ENCODE measurements at places on chromosomes 16 and 17. TPM values are rescaled to one million over a fixed set of nuclear protein-coding genes. Genes with fewer than 3 reads are reported as not detected.
A peak's percentile ranks its signal among the peaks of the same experiment; 100 is the strongest.

The NUP85 gene
- total RNA-seq, result 128 TPM

DNA sequence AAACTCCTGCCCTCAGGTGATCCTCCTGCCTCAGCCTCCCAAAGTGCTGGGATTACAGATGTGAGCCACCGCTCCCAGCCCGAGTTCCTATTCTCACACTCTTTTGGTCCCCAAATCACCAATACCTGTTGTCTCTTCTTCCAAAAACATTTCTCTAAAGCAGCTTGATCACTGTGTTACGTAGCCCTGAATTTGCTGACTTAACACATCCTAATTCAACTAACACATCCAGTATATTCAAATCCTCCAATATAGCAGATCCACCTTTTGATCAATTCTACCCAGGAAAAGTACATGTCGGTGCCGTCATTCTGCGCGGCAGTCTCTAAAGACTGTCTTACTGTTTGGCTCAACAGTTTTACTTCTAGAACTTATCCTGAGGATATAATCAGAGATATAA, 191.3 kb downstream of the ZNF18 start:
- DNase-seq, result no peak
- no peaks in the 10 kb centered on the region for H3K27me3 ChIP-seq
- no peaks in the 10 kb centered on the region for H3K4me1 ChIP-seq
- no peak overlapping the region for H3K27ac ChIP-seq
- no peaks in the 10 kb centered on the region for H3K36me3 ChIP-seq

The ZSCAN10 gene
- total RNA-seq, result 0.19 TPM

- H3K4me3 ChIP-seq, result no peak overlapping the region
- H3K27ac ChIP-seq, result no peak overlapping the region
- peaks cover 2% of the 10 kb centered on the region for H3K36me3 ChIP-seq
- H3K27me3 ChIP-seq, result no peaks in the 10 kb centered on the region
- no peak for DNase-seq
Observed at GRCh38 chr16:19735074-19735867, 17.2 kb downstream of the IQCK start.

DNA sequence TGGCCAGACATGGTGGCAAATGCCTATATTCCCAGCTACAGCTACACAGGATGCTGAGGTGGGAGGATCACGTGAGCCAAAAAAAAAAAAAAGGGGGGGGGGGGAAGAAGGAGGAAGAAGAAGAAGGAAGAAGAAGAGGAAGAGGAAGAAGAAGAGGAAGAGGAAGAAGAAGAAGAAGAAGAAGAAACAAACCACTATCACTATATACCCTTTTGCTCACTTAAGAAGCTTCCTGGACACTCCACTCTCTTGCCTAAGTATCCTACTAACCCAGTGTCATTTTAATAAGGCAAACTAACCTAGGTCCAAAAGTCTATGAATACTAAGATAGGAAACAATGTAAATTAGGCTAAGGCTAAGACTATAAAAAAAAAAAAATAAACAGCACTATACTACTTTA, 54.8 kb downstream of the GPATCH8 start:
- H3K27ac ChIP-seq, result no peak overlapping the region
- no peak overlapping the region for H3K4me3 ChIP-seq
- H3K27me3 ChIP-seq, result no peaks in the 10 kb centered on the region
- peaks cover 4% of the 10 kb centered on the region for H3K36me3 ChIP-seq

The HSD3B7 gene
- 2.3 TPM for total RNA-seq

The DRC3 gene
- total RNA-seq, result 0.58 TPM

DNA sequence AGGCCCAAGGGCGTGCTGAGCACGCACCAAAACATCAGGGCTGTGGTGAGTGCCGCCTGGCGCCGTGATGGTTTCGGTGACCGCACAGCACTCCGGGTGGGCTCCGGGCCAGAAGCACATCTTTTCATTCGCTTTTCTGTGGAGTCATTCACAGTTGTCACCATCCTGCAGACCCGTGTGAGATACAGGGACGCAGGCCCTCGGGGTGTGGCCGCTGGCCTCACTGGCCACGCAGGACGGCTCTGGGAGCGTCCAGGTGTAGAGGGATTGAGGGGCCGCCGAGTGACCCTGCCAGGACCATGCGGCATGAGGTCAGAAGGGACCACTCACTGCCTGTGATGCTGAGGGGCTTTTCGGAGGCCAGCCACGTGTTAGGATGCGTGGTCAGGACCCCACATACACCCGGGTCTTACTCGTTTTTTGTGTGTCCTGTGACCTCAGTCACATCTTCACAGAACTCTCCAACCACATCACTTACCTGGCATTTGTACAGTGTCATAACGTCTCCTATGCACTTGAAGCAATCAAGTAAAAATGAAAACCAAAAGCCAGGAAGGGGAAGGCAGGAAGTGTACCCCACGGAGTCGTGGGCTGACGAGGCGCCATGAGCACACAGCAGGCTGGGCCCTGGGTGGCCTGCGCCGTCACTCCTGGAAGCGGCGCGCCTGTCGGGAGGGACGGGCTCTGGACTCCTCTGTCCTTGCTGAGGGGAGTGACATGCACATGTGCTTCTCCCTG, 7.8 kb downstream of the ACSF3 start:
- DNase-seq, result no peak
- H3K27ac ChIP-seq, result peak overlapping the region; percentile 49
- H3K4me1 ChIP-seq, result peaks cover 53% of the 10 kb centered on the region
- H3K36me3 ChIP-seq, result peaks cover 42% of the 10 kb centered on the region

- DNase-seq, result no peak
- H3K27ac ChIP-seq, result no peak overlapping the region
- peaks cover 7% of the 10 kb centered on the region for H3K4me1 ChIP-seq
- peaks cover 16% of the 10 kb centered on the region for H3K36me3 ChIP-seq
- no peak overlapping the region for H3K4me3 ChIP-seq
Observed at GRCh38 chr16:67775273-67775672, 31.1 kb downstream of the RANBP10 start.

DNA sequence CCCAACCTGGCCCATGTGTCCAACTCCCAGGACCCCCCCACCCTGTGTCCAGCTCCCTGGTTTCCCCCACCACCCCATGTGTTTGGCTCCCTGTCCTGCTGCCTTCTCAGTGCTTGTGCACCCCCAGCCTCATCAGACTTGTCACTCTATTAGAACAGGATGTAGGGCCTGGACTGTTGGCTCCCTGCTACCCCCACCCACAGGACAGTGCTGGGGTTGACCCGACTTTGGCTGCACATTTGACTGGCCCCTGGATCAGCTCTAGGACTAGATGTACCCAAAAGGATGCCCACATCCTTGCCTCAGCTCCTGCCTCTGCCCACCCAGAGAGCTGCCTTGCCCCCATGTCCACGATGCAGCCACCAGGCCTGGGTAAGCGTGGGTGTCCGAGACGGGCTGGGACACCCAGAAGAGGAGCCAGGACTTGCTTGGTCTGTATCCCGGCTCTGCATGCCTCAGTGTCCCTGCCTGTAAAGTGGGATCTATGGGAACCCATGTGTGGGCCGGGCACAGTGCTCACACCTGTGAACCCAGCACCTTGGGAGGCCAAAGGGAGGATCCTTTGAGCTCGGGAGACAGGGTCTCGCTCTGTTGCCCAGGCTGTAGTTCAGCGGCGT, 1.5 kb upstream of the CCDC57 start:
- no peaks in the 10 kb centered on the region for H3K36me3 ChIP-seq
- DNase-seq, result no peak
- no peak overlapping the region for H3K27ac ChIP-seq
- no peak overlapping the region for H3K4me3 ChIP-seq
- no peaks in the 10 kb centered on the region for H3K27me3 ChIP-seq
- peaks cover 61% of the 10 kb centered on the region for H3K4me1 ChIP-seq

The OTOP3 gene
- not detected for total RNA-seq

The BICDL2 gene
- 0.15 TPM for total RNA-seq

- no peaks in the 10 kb centered on the region for H3K27me3 ChIP-seq
- H3K4me3 ChIP-seq, result peak overlapping the region; percentile 28
- peak; percentile 50 for DNase-seq
- H3K27ac ChIP-seq, result peak overlapping the region; percentile 73
Observed at GRCh38 chr16:88790312-88791211, 5.5 kb upstream of the PIEZO1 start.

GRCh38 chr17:13582776-13583547, 18.8 kb downstream of the HS3ST3A1 start:
- no peak overlapping the region for H3K4me3 ChIP-seq
- no peaks in the 10 kb centered on the region for H3K4me1 ChIP-seq
- no peak for DNase-seq
- H3K36me3 ChIP-seq, result no peaks in the 10 kb centered on the region
- H3K27me3 ChIP-seq, result no peaks in the 10 kb centered on the region

DNA sequence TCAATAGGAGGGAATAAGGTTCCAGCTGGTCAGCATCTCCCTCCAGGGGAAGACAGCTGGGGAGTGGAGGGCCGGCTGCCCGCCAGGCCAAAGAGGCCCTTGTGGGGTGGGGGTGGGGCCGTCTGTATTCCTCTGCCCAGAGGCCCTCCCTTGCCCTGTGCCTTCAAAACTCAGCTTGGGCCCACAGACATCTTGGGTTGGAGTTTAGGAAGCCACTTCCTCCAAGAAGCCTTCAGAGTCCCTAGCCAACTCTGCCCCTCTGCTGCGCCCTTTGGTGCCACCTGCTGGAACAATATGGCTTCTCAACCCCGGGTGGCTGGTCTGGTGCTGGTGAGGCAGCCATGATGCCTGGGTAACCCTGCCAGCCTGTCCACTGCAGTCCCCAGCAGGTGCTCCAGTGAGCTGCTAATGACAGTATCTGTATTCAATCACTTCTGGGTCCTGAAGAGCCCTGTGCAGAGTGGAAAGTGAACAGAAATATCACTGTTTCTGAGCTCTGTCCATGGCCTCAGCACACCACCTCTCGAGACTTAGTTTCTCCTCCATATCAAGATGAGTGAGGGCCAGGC, 16.7 kb downstream of the HSD11B2 start:
- no peaks in the 10 kb centered on the region for H3K4me1 ChIP-seq
- H3K4me3 ChIP-seq, result no peak overlapping the region
- H3K27ac ChIP-seq, result no peak overlapping the region
- H3K27me3 ChIP-seq, result no peaks in the 10 kb centered on the region
- peaks cover 71% of the 10 kb centered on the region for H3K36me3 ChIP-seq
- peak; percentile 46 for DNase-seq

- no peak overlapping the region for H3K27ac ChIP-seq
- H3K4me1 ChIP-seq, result peaks cover 17% of the 10 kb centered on the region
Observed at GRCh38 chr17:35790841-35791240, 4.6 kb downstream of the MMP28 start.

The MFAP4 gene
- not detected for total RNA-seq

The EEF2KMT gene
- total RNA-seq, result 11.7 TPM

- H3K36me3 ChIP-seq, result no peaks in the 10 kb centered on the region
- no peaks in the 10 kb centered on the region for H3K27me3 ChIP-seq
- H3K4me3 ChIP-seq, result no peak overlapping the region
- H3K27ac ChIP-seq, result no peak overlapping the region
- DNase-seq, result no peak
Observed at GRCh38 chr17:59427425-59427921, 96.0 kb downstream of the YPEL2 start.

DNA sequence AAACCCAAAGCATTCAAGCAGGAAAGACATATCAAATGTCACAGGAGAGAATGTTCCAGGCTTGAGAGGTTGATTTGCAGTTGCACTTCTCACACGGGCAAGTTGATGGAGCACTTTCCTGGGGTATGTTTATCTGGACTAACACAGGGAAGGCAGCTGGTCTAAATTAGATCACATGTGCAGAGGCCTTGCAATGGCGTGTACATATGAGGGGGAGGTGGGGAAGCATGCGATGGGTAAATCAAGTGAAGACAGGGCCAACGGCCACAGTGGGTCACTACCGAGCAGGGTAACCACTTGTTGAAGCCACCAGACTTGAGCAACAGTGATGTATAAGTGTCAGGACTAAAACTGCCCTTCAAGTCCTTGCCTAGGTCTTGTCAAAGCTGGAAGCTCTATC, 156.6 kb upstream of the MAF start:
- H3K27ac ChIP-seq, result no peak overlapping the region
- DNase-seq, result no peak
- H3K27me3 ChIP-seq, result no peaks in the 10 kb centered on the region
- no peaks in the 10 kb centered on the region for H3K36me3 ChIP-seq

DNA sequence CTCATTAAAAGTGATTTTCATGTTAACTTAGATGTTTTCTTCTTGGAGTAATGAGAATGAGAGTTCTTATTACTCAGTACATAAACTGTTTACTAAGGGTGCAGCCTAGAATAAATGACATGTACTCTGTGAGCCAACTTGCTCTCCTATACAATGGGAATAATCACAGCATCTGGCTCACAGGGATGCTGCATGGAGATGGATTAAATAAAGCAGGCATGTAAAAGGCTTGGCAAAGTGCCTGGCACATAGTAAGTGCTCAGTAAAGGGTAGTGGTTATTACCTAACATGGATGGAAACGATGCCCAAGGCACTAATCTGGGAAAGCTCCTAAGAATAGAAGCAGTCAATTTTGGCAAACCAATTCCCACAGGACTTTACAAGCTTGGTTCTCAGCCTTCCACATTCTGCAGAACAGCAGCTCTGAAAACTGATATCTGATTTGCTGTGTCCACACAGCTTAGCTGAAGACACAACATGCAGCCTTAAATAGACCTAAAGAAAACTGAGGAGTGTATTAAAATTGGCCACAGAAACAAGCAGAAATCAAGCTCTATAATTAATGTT, 176.1 kb downstream of the ABCC12 start:
- no peaks in the 10 kb centered on the region for H3K27me3 ChIP-seq
- no peak overlapping the region for H3K27ac ChIP-seq
- H3K36me3 ChIP-seq, result no peaks in the 10 kb centered on the region
- DNase-seq, result no peak
- H3K4me1 ChIP-seq, result no peaks in the 10 kb centered on the region

The ACAP1 gene
- 531 TPM for total RNA-seq

The CACNG3 gene
- total RNA-seq, result not detected

- H3K27me3 ChIP-seq, result no peaks in the 10 kb centered on the region
- no peak for DNase-seq
- H3K4me1 ChIP-seq, result no peaks in the 10 kb centered on the region
- peaks cover 36% of the 10 kb centered on the region for H3K36me3 ChIP-seq
Observed at GRCh38 chr16:2082171-2082982, 34.6 kb downstream of the TSC2 start.

DNA sequence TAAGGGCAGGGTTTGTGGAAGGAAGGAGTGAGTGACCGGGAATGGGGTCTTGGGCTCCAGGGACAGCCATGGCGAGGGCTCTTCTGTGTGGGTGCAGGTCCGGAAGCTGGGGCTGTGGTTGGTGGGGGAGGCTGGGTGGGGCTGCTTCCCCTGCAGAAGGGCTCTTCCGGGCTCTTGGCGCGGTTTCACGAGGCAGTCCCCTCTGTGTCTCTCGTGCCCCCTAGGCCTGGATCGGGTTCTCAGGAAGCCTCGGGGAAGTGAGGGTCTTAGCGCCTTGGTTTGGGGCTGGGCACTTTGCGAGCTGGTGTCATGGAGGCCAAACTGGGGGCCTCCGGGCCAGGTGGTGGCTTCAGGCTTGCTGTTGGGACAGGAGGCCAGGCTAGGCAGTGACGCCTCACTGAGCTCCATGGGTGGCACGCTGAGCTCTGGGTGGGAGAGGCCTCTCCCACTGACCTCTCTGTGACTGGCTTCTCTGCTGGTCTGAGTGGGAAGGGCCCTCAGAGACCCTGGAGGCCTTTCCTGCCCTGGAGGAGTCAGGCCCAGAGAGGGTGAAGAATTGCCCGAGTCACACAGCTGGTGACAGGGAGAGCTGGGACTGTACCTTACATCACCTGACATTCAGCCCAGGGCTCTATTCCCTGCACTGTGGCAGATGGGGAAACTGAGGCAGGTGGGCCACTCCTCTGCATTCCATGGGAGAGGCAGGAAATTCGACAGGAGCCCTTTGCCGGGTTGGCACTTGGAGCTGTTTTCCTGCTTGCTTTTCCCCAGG, 8.2 kb downstream of the ADCY7 start:
- H3K27ac ChIP-seq, result peak overlapping the region; percentile 93
- peak overlapping the region; percentile 67 for H3K4me3 ChIP-seq
- peak; percentile 53 for DNase-seq
- H3K36me3 ChIP-seq, result peaks cover 6% of the 10 kb centered on the region
- H3K4me1 ChIP-seq, result peaks cover 76% of the 10 kb centered on the region
- H3K27me3 ChIP-seq, result no peaks in the 10 kb centered on the region

The ADORA2B gene
- 0.20 TPM for total RNA-seq

GRCh38 chr17:2705263-2705662, 6.3 kb downstream of the CLUH start:
- H3K4me1 ChIP-seq, result peaks cover 5% of the 10 kb centered on the region
- no peak for DNase-seq
- peaks cover 19% of the 10 kb centered on the region for H3K36me3 ChIP-seq
- no peak overlapping the region for H3K4me3 ChIP-seq

All from T-cell (primary cell).